ENCODE measurements at places on chromosomes 2 and 18.

DNA sequence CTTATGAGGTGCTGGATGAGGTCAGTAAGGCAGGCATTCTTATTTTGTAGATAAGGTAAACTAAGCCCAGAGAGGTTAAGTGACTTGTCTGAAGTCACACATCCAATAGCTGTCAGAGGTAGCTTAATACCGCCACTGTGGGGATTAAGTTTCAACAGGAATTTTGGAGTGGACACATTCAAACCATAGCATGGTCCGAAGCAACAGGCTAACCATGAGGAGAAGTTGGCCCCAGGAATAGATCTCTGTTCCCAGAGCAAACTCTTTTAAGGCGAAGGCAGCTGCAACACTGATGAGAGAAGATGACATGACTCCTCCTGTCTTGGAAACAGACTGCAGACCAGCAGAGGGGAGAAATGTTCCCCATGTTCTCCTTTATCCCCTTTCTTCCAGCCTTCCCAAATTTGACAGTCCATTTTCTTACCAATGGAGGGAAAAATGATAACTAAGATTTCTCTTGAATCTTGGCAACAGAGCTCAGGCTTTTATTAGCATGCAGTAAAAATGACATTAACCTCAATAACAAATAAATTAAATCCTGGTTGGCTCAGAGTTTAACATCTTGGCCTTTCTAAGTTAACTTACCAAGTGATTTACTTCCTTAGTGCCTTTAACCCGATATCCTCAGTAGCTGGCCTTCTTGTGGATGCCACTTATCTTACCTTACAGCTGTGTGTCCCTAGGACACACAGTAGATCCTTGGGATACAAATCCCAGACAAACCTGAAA lies 67.9 kb upstream of the STPG4 start:
- DNase-seq = no peak

- no peak for DNase-seq
Measured at GRCh38 chr2:15798701-15799431, 141.5 kb upstream of the MYCN start.

DNA sequence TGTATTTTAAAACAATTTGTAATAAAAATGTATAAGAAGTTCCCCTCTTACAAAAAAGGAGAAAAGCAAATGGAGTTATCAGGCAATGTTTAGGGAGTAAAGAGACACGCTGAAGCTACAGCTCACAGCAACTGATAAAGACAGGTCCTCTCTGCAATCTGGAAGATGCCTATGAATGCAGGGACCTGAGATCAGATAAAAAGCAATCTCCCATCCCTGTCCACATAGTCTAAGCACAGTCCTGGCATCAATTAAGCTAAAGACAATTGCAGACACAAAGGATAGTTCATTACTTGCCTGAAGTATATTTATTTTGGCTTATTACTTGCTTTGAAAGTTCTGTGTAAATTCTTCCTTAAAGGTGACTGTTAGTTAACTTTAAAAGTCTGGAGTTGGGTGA lies 5.0 kb downstream of the EIF2AK3 start:
- no peak for DNase-seq

GRCh38 chr18:63528863-63529492 lies 13.2 kb upstream of the SERPINB12 start:
- DNase-seq = no peak

GRCh38 chr2:46326231-46326980 lies 29.2 kb downstream of the EPAS1 start:
- DNase-seq = no peak

- no peak for DNase-seq
Measured at GRCh38 chr2:52428224-52428623, 1339.4 kb upstream of the CHAC2 start.

- DNase-seq = no peak
Measured at GRCh38 chr2:175017618-175018414, 12.6 kb upstream of the CHN1 start.

DNA sequence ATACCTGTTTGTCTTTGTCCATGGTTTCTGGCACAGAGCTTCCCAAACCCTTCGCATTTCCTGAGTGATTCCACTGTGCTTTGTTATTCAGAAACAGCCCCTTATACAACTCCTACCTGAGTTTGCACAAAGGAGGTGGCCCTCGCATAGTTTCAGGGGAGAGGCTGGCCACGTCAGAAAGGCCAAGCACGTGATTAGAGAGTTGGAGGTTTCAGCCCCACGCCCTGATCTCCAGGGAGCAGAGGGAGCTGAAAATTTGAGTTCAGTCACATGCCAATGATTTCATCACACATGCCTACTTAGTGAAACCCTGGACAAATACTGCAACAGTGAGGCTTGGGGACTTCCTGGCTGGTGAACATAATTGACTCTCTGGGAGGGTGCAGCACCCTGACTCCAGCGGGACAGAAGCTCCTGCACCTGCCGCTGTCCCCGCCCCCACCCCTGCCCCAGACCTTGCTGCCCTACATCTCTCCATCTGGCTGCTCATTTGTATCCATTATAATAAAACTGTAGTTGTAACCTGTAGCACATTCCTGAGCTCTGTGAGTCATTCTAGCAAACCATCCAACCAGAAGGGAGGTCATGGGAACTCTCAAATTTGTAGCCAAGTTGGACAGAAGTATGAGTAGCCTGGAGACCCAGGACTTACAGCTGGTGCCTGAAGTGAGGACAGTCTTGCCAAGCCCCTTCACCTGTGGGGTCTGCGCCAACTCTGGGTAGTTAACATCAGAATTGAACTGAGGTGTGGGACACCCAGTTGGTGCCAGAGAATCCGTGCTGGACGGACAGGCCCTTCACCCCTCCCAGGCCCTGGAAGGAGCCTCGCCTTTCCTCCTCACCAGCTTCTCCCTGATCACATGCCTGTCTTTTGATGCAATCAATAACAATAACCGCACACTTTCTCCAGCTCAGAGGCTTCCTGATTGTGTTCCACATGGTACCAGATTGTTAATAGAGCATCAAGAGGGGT lies 224.3 kb downstream of the ANAPC1 start:
- no peak for DNase-seq

DNA sequence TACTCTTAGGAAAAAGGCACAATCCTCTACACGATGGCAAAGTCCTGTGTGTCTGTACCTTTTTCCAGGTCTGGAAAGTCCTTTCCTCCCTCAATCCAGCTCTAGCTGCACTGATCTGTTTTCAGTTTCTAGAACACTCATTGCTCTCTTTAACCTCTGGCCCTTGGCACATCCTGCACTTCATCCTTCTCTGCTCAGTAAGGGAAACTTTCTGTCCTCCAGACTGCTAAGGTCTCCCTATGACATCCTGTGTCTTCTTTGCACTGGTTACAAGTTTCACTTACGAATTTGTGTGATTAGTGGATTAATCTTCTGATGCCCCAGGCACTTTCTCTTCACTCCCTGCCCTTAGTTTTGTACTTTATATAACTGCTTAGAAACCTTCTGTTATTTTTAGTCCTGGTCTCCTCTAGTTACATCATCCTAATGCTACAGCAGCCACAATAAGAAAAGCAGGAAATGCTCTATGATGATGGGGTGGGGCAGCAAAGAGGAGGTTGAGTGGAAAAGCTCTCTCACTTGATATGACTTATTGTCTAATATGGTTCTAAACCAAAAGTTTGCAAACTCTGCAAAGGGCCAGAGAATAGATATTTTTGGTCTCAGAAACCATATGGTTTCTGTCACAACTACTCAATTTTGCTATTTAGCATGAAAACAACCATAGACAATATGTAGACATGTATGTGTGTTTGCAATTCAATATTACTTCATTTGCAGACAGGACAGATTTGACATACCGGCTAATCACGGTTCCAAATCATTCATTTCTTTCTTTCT lies 568.2 kb downstream of the THSD7B start:
- DNase-seq = no peak

GRCh38 chr2:177693658-177694339 lies 301.2 kb downstream of the AGPS start:
- DNase-seq = no peak

DNA sequence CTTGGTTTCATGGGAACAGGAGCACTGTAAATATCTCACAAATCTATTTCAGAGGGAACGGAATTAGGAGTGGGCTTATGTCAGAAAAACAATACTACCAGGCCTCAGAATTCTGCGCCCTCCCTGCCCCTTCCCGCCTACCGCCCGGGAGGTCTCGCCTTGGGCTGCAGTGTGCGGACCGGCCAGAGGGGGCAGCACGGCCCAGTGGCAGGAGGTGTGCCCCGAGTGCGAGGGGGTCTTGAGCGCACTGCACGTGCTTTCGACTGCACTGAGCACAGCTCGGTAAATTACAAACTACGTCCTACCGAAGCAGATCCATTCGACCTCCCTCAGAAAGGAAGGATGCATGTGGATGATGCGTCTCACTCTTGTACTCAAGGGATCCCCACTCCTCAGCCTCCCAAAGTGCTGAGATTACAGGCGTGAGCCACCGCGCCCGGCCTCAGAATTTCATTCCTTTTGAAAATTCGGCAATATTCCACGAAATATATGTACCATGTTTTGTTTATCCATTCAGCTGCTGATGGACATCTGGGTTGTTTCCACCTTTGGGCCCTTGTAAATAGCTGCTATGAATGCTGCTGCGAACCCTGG lies 297.0 kb downstream of the BCL2 start:
- DNase-seq = no peak

DNA sequence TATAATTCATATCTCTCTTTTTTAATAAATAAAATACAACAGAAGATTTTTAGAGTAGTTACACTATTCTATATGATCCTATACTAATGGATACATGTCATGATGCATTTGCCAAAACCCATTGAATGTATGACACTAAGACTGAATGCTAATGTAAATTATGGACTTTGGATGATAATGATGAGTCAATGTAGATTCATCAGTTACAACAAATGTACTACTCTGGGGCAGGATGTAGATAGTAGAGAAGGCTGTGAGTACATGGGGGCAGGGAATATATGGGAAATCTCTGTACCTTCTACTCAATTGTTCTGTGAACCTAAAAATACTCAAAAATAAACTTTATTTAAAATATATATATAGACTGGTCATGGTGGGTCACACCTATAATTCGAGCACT lies 45.6 kb upstream of the NEDD4L start:
- no peak for DNase-seq

DNA sequence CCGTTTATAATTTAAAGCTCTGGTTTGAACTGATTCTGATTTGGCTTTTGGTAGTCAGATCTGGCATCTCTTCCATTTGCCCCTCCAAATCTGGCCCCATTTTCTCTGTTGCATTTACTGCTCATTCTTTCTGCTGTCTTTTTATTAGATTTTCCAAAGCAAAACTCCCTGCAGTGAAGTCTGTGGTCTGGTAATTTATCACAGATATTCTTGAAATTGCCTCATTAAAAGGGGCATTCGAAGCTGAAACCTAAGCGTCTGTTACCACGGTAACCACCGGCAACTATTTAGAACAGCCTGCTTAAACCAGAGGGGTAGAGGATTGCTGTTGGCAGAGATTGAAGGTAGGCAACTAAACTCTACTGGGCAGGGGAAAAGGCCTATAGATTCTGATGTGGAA lies 111.5 kb upstream of the UPP2 start:
- DNase-seq = no peak

- no peak for DNase-seq
Measured at GRCh38 chr2:223725986-223726970, 111.1 kb downstream of the AP1S3 start.

GRCh38 chr2:12918835-12919445 lies 202.2 kb downstream of the TRIB2 start:
- no peak for DNase-seq

DNA sequence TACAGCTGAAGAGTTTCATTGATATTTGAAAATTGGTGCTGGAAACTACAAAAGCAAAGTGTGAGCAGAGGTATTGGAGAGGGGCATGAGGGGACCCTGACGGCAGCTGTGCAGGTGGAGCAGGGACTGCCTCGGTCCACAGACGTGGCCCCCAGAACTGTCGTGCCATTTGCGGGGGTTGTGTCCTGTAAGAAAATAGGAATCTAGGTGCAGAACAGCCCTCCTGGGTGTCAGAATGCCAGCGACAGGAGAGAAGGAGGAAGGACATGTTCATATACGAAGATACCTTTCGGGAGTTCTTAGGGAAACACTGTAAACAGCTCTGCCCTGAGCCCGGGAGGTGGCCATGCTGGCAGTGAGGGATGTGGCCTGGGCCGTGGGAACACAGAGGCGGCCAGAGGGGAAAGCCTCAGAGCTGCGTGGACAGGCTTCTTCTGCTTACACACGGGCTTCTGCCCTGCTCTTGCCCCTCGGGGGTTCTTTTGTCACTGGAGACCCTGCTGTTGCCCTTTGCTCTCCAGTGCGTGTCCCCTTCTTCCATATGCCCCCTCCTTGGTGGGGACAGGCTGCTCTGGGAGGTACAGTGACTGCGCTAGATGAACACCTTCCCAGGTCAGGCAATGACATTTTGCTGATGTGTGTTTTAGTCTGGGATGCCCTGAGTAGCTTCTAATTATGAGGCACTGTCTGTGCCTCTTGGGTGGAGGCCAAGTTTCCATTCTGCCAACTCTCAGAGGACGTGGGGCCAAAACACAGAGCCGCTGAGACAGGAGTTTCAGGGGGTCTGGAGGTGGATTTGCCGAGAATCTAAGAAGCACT lies 81.9 kb upstream of the TXNDC2 start:
- no peak for DNase-seq

GRCh38 chr2:55213822-55214221 lies 18.3 kb downstream of the CLHC1 start:
- DNase-seq = no peak

DNA sequence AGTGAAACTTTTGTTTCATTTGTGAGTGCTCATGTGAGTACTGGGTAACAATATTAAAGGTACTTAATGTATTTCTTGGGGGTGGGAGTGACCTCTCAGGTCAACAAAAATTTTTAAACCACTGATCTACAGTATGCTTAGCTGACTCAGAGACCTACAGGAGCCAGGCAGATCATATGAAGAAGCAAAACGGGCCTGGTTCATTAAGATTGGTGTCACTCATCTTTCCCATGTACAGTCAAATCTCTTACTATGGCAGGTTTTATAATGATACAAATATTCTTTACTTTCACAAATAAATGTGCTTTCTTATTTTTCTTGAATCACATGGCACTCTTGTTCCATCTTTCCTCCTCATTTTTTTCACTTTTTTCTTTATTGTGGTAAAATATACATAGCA lies 7.7 kb upstream of the TMSB10 start:
- DNase-seq = no peak

GRCh38 chr2:10252661-10253060 lies 50.0 kb upstream of the HPCAL1 start:
- DNase-seq = no peak

DNA sequence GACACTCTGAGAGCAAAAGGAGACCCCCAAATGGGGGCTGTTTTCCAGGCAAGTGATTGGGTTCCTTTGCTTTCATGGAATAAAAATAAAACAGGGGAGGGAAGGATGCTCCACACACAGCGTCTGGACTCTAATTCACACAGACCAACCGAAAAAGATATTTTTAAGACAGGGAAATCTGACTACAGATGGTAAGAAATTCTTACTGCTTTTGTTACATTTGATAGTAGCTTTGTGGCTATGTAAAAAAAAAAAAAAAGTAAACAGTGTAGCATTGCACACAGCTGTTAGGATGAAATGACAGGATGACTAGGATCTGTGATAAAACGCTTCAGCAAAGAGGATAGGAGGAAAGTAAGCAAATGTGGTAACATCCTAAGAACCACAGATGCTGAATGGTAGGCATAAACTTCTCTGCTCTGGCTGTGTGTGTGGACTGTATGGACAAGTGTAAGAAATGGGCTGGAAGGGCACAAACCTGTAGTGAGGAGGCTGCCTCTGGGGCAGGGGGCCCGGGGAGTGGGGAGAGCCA lies 207.6 kb downstream of the ANAPC1 start:
- no peak for DNase-seq

- DNase-seq = no peak
Measured at GRCh38 chr18:72799106-72799505, 68.7 kb downstream of the NETO1 start.

- no peak for DNase-seq
Measured at GRCh38 chr18:40493316-40493715, 1461.7 kb upstream of the PIK3C3 start.
